ENCODE measurements at places on chromosomes 13 and 19. TPM values are rescaled to one million over a fixed set of nuclear protein-coding genes. Genes with fewer than 3 reads are reported as not detected.

DHPS gene
- total RNA-seq, result 59.8 TPM

STX10 gene
- total RNA-seq, result 39.2 TPM

PLK5 gene
- total RNA-seq, result not detected

LIM2 gene
- not detected for total RNA-seq

URAD gene
- total RNA-seq, result not detected

ZNF835 gene
- total RNA-seq, result 12.8 TPM

ZNF599 gene
- 5.5 TPM for total RNA-seq

DNA sequence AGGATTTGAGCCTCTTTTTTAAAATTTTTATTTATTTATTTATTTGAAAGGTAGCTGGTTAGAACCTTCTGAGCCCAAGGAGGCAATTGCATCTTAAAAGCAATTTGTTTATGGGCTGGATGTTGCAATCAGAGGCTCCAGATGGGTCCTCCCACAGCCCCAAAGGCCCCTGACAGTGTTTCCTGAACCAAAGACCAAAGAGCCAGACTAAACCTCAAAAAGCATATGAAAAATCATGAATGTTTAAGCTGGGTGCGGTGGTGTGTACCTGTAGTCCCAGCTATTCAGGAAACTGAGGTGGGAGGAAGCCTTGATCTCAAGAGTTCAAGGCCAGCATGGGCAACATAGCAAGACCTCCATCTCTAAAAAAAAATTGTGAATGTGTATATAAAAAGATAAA lies 67.8 kb upstream of the RGCC start:
- H3K4me3 ChIP-seq, result no peak overlapping the region
- peaks cover 13% of the 10 kb centered on the region for H3K4me1 ChIP-seq
- no peak overlapping the region for H3K27ac ChIP-seq
- no peaks in the 10 kb centered on the region for H3K27me3 ChIP-seq

DNA sequence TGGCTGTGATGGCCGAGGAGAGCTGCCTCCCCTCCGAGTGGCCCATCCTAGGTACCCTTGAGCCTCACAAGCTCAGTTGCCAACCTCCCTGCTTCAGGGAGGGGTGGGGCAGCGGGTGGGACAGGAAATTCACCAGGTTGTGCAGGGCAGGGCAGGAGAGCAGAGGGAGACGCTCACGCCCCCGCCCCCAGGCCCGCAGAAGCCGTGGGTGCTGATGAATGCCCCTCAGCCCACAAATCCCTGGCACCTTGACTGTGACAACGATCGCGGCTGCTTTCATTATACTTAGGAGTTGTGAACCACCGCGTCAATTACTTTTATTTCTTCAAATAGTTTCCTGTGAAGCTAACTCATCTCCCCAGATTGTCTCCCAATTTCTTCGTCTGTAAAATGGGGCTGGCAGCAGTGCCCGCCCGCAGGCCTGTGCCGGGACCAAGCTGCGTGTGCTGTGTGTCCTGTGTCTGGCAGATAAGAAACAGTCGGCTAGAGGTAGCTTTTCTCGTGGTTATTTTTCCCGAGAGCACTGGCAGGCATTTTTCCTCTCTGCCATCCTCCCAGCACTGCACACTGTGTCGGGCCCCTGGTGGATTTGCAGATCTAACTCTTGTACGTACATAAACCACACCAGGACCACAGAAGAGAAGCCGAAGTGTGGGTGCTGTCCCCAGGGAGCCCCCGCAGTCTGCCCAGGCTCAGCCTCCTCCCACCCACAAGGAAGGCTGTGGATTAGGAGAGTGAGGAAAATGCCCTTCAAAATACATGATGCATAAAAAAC lies 7.9 kb upstream of the RASA3 start:
- H3K27me3 ChIP-seq, result no peaks in the 10 kb centered on the region
- no peak overlapping the region for H3K27ac ChIP-seq
- no peak for DNase-seq
- H3K36me3 ChIP-seq, result no peaks in the 10 kb centered on the region
- peaks cover 7% of the 10 kb centered on the region for H3K4me1 ChIP-seq

DNA sequence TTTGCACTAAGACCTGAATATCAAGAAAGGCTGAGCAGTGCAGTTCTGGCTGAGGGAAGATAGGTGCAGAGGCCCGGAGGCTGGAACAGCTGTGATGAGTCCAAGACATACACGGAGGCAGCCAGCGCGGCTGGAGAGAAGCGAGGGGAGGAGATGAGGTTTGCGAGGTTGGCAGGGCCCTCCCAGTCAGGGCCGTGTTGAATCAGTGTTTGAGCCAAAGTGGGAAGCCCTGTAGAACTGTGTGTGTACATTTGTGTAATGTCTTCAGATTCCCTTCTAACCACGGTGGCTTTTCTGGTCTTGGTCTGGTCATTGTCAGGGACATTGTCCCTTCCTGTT lies 34.9 kb downstream of the PAK4 start:
- DNase-seq, result peak; percentile 78
- no peak overlapping the region for H3K4me3 ChIP-seq
- H3K4me1 ChIP-seq, result peaks cover 46% of the 10 kb centered on the region
- H3K36me3 ChIP-seq, result no peaks in the 10 kb centered on the region
- no peak overlapping the region for H3K27ac ChIP-seq

GRCh38 chr13:32031815-32032370 lies 319 bp downstream of the FRY start:
- peak overlapping the region; percentile 83 for H3K27ac ChIP-seq
- no peaks in the 10 kb centered on the region for H3K27me3 ChIP-seq
- peak overlapping the region; percentile 80 for H3K4me3 ChIP-seq
- DNase-seq, result no peak
- H3K4me1 ChIP-seq, result peaks cover 22% of the 10 kb centered on the region

DNA sequence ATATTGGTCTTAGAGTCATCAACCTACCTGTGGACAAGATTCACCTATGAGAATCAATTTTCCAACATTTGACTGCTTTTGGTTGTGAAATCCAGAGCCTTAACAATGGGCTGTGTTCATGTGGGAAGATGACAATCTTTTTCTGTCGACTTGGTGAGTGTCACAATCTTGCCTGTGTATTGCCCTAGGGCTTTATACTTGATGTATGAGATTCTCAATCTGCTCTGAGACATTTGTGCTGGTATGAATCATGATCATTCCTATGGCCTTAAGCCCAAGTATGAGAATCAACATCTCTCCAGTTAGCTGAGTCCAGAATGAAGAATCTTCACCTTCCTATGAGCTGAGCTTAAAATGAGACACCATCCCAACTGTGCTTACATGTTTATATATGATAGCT lies 68.7 kb downstream of the ZNF726 start:
- H3K27ac ChIP-seq, result no peak overlapping the region
- no peaks in the 10 kb centered on the region for H3K27me3 ChIP-seq
- no peaks in the 10 kb centered on the region for H3K4me1 ChIP-seq
- no peaks in the 10 kb centered on the region for H3K36me3 ChIP-seq

DNA sequence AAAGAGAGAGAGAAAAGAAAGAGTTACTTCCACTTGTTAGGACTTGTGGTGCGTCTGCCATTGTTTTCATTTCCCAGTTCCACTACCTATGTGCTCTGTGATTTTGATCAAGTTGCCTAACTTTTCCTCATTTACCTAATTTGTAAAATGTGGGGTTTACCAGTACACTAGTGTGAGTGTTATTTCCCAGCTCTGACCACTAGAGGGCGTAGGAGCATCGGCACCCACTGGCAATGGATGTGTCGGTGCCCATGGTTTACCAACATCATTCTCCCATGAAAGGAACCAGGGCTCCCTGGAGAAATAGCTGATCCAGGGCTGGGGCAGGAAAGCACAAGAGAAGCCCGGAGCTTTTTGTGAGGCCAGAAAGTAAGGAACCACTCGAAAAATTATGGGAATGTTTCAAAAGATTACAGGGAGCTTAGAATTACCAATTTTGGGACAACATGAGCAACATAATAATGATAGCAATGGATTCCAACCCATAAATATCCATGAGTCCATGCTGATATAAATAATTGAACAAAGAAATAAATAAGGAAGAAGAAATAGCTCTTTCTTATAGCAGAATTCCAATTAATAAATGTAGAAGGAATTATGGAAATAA lies 15.1 kb upstream of the CEACAM4 start:
- no peak for DNase-seq
- no peaks in the 10 kb centered on the region for H3K36me3 ChIP-seq
- no peaks in the 10 kb centered on the region for H3K27me3 ChIP-seq
- no peaks in the 10 kb centered on the region for H3K4me1 ChIP-seq

GRCh38 chr13:37495046-37495445 lies 103.5 kb downstream of the POSTN start:
- no peaks in the 10 kb centered on the region for H3K4me1 ChIP-seq
- H3K4me3 ChIP-seq, result no peak overlapping the region
- H3K36me3 ChIP-seq, result no peaks in the 10 kb centered on the region
- H3K27me3 ChIP-seq, result no peaks in the 10 kb centered on the region
- DNase-seq, result no peak

GRCh38 chr13:110014719-110015118 lies 228.3 kb upstream of the IRS2 start:
- H3K27ac ChIP-seq, result no peak overlapping the region
- H3K4me1 ChIP-seq, result peaks cover 16% of the 10 kb centered on the region
- no peaks in the 10 kb centered on the region for H3K27me3 ChIP-seq
- H3K4me3 ChIP-seq, result no peak overlapping the region
- H3K36me3 ChIP-seq, result no peaks in the 10 kb centered on the region

GRCh38 chr13:75425216-75426009 lies 56.6 kb downstream of the TBC1D4 start:
- DNase-seq, result no peak
- H3K27me3 ChIP-seq, result no peaks in the 10 kb centered on the region
- peaks cover 22% of the 10 kb centered on the region for H3K4me1 ChIP-seq
- no peak overlapping the region for H3K4me3 ChIP-seq
- H3K27ac ChIP-seq, result no peak overlapping the region

Data from right atrium auricular region (tissue), 2 donors.